Stimulated activated CD8-positive, alpha-beta memory T cell treated with anti-CD3 and anti-CD28 coated beads, Interleukin-7, amount 100 ng/mL, for 48 hours (primary cell): ENCODE measurements at places on chromosomes 13 and 19.

GRCh38 chr19:14404312-14404711, 14.8 kb downstream of the DDX39A start:
- no peak for DNase-seq

DNA sequence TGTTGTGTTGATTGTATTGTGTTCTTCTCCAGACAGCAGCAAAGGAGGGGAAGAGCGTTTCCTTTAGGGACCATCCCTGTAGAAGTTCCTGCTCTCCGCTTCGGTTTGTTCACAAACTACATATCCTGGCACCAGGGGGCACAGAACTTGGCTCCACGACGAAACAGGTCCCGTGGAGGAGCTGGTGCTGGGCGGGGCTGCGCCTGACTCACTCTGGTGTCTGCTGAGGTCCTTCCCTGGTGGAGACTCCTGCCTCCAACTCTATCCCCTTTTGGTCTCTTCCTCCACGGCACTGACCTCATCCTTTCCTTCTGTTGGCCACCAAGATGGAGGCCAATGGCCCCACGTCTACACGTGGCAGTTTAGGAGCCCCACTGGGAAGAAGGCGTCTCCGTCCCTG, 14.7 kb downstream of the TMPRSS9 start:
- no peak for DNase-seq

- DNase-seq, result no peak
Measured at GRCh38 chr13:42474954-42475353, 99.0 kb upstream of the TNFSF11 start.

DNA sequence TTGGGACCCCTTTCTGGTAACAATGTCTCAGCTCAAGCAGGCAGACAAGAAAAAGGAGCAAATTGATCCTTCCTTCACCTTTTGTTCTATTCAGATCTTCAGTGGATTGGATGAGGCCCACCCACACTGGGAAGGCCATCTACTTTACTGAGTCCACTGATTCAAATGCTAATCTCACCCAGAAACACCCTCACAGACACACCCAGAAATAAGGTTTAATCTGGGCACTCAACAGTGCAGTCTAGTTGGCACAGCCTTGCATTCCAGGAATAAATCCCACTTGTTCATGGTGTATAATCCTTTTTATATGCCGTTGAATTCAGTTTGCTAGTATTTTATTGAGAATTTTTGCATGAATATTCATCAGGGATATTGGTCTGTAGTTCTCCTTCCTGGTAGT, 148.4 kb downstream of the COG6 start:
- no peak for DNase-seq

- no peak for DNase-seq
Measured at GRCh38 chr19:13122275-13122878, 4.3 kb downstream of the NACC1 start.

- no peak for DNase-seq
Measured at GRCh38 chr13:98173431-98174152, 3.5 kb downstream of the RNF113B start.

- DNase-seq, result peak; percentile 44
Measured at GRCh38 chr19:17235300-17235970, 9.4 kb downstream of the OCEL1 start.

DNA sequence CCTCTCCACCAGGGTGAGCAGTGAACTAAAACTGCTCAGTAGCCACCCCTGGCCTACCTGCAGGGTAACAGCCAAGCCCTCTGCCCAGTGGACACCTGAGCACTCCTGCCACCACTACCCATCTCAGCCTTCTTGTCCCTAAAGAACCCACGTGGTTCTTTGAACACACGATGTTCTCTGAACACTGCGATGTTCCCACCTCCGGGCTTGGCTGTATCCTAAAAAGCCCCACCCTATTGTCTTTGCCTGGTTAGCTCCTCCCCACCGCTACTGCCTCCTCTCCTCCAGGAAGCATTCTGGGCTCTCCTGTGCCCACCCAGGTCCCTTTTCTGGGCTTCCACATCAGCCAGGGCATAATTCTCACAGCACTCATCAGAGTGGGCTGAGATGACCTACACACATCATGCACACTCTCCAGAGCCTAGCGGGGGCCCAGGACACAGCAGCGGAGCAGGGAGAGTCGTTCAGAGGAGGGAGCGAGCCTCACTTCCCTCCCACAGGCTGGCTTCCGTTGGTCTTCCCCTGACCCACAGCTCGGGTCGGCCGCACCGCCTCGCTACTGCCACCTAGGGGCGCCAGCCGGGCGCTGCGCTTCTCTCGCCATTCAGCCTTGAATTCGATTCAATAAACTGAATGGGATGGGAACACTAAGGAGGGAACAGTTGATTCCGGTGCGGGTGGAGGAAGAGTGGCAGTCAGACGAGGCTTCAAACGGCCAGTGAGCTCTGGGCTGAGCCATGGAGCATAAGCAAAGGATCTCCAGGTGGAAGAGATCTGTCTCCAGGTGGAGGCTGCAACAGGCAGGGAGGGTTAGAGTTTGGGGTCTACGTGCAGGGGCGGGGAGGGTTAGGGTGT, 3.2 kb downstream of the ELAVL1 start:
- peak; percentile 68 for DNase-seq

- no peak for DNase-seq
Measured at GRCh38 chr19:40519352-40520322, 52.8 kb downstream of the SPTBN4 start.

DNA sequence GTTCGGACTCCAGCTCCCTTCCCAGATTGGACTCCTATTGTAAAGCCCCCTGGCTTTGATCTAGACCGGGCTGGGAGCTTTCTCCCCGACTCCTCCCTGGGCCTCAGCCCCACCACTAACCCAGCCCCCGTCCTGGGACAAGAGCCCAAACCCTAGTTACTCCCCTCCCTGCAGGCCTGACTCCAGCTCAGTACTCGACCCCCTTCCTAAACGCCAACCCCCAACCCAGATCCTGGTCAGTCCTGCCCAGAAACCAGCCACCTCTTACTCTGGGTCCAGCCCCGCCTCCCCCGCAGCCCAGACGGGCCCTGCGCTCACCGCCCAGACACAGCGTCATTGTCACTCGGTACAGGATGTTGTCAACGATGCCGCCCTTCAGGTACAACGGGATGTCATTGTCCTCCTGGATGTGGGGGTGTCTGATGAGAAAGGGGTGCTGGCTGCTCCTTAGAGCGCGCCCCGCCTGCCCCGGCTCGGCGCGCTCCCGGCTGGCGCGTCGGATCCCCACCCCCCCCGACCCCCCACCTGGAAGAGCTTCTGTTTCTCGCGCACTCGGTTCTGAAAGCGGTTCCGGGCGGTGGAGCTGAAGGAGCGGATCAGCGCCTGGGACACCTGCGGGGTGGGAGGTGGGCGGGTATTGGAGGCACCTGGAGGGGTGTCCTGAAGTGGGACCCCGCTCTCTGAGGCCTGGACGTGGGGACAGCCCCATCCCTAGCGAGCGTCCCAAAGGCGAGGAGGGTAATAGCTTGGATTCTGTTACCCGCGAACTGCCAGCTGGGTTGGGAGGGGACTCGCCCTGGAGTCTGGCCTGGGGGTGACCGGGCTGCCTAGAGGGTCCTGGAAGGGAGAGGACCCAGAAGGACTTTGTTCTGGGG, 866 bp downstream of the COX7A1 start:
- no peak for DNase-seq

GRCh38 chr19:47545061-47545948, 27.6 kb downstream of the ZNF541 start:
- DNase-seq, result no peak

DNA sequence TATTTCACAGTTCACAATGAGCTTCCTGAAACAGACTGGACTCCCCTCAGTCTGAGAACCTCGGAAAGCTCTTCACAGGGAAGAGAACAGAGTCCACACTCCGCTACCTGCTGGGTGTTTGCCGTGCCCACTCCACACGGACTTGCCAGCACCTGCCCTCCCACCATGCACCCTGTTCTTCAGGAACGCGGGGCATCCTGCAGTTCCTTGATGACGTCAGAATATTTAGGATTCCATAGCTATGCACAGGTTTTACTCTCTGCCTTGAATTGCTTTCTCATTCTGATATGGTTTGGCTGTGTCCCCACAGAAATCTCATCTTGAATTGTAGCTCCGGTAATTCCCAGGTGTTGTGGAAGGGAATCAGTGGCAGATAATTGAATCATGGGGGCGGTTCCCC, 74.4 kb upstream of the FARP1 start:
- no peak for DNase-seq

DNA sequence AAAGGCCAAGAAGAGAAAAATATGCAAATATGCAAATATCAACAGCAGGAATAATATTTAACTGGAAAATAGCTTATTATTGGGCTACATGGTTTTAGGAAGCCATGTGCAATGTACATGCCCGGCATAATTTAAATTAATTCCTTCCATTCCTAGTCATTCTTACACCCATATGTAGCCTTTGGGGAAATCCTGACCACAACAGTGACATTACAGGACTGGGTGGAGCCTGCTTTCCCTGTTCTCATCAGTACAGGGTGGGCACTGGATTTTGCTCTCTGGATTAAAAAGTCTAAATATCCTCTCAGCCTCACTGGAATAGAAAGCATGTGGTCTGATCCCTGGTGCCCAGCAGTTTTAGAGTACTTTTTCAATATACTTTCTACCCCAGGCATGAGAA, 198.2 kb downstream of the DNAJC15 start:
- no peak for DNase-seq

DNA sequence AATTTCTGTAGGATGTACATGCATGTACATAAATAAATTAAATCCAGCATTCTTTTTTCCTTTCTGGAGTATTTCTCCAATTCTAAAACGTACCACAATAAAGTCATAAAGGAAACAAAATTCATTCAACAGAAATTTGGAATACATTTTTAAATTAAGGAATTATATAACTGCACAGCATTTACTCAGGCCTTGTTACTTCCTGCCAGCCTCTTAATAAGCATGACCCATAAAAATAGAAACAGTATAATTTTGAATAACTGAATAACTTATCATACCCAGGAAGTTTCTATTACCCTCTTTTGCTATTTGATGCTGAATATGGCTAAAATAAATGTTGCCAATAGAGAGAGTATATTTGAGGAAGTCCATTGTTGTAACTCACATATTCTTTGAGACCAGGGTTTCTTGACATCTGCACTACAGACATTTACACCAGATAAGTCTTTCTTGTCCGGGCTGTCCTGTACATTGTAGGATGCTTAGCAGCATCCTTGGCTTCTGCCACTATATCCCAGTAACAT, 178.2 kb downstream of the KLF12 start:
- no peak for DNase-seq

GRCh38 chr19:55385724-55386492, at the start of gene RPL28:
TSS of gene RPL28 (plus strand) at chr19:55385932. CDS start at chr19:55386358, 426 bp downstream.
- DNase-seq, result peak; percentile 98

GRCh38 chr13:66860878-66861417, 369.2 kb downstream of the PCDH9 start:
- DNase-seq, result no peak

GRCh38 chr13:71775966-71776365, 91.0 kb downstream of the DACH1 start:
- DNase-seq, result no peak

DNA sequence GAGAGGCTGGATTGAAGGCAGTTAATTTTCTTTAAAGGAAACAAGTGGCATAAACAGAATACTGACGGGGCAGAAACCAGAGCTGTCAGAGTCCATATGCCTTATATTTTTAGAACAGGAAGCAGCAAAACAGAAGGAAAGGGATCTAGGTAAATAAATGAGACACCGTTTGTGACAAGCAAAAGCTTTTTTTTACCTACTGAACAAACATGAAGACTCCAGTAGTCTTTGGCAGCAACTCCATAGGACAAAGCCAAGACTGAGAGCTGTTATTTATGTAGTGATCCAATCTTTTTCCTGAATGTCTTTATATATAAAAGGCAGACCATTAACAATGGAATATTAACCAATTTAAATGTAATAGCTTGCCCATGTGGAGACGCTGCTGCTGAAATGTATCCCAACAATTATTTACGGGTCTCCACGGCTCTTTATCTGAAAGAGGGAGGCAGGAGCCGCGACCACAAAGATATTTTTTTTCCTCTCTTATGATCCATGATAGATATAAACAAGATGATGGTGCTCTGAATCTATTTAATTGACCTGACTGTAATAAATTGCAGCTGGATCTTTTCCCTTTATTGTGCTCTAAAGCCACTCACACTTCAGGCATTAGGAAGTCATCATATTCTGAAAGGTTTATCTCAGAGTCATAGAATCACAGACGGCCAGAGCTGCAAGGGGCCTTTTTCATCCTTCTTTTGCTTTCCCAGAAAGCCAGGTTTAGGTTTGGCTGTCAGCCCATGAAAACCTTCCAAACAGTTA, 687.8 kb downstream of the EFNB2 start:
- DNase-seq, result no peak

DNA sequence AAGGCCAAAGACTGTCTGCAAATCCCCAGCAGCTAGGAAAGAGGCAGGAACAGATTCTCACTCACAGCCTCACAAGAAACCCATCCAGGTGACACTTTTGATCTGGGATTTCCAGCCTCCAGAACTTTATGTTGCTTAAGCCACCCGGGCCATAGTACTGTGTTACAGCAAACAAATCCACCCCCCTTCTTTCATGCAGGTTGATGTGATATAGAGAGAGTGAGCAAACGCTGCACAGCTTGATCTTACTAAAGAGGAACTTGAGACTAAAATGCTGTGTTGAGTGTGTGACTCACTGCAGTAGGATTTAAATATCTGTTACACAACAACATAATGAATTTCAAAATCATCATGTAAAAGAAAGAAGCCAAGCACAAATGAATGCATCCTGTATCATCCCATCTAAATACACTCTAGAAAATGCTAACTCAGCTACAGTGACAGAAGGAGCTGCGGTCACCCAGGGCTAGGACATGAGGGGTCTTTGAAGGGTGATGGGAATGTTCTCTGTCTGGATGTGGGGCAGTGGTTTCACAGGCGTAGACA, 32.2 kb downstream of the RCBTB2 start:
- DNase-seq, result no peak

DNA sequence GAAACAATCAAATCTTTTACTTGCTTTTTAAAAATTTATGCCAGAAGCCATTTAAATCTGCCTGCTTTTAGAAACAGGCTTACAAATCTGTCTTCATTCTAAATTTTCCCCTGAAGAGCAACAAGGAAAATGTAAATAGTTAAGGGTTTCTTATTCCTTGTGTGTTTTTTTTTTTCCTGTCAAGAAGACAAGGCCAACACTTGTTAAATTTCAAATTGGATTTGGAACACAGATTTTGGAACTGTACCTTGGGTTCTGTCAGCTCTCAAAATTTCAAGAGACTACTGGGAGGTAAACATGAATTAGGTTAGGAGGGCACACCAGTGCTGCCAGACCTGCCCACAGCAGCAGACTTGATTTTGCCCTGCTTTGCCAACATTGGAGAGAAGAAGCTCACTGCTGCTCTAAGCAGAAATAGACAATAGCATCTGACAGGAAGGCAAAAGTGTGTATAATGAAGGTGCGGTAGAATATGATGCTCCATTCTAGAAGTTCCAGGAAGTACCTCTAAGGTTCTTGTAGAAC, 121.7 kb downstream of the NHLRC3 start:
- DNase-seq, result no peak
